Left lung (tissue), 14 donors: ENCODE measurements at places on chromosomes 4 and X. TPM values are rescaled to one million over a fixed set of nuclear protein-coding genes. Genes with fewer than 3 reads are reported as not detected.

DNA sequence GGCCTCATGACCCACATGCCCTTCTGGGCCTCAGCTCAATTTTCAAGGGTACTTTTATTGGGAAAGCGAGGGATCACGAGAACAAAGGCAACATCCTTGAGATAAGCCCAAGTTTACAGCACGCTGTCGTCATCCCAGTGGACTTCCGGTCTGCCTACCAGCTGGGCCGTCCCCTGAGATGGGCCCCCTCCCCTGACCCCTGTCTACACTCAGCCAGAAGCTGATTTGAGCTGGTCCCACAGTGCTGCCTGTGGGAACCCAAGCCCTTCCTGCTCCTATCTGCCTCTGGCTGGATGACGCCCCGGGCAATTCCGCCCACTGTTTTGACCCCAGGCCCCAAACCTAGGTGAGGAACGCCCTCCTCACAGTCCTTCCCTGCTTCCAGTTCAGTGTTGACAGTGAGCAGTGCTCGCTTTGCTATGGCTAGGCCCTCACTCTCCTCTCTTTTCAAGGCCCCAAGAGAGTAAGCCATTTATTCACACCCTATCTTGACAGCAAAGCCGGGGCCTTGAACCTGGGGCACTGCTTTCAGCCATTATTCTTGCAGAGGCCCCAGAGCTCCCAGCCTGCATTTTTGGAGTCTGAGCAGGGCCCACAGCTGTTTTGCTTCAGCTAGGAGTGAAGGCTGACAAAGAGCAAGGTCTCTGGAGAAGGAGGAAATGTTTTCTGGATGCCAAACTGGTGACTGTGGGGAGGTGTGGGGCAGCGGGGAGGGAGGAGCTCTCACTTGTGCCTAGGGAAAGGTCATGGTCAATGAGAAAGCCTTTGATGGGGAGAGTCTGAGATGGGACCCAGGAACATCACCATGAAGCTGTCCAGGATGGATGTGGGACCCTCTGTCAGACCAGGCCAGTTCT is 164.6 kb upstream of the BCOR start:
- H3K4me1 ChIP-seq = peaks cover 3% of the 10 kb centered on the region
- peaks cover 5% of the 10 kb centered on the region for H3K27me3 ChIP-seq
- DNase-seq = peak; percentile 73
- H3K4me3 ChIP-seq = no peak overlapping the region

DNA sequence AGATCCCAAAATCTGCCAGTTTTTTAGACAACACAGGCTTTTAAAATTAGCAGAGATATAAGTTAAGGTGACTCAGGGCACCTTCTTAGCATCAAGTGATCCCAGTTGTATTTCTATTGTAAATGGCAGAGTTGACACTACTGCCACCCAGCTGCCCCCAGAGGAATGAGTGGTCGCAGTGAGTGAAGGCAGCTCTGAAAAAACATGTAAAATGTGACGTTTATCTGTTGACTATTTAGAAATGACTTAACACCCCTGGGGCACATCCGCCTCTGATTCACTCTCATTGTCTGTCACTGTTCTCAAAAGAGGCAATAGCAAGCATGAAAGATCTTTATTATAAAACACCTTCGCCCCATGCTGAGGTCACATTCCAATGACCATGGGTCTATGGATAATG is 592.4 kb downstream of the ACTRT1 start:
- no peak overlapping the region for H3K4me3 ChIP-seq
- H3K4me1 ChIP-seq = no peaks in the 10 kb centered on the region
- no peak for DNase-seq
- no peaks in the 10 kb centered on the region for H3K36me3 ChIP-seq
- no peaks in the 10 kb centered on the region for H3K27me3 ChIP-seq
- H3K27ac ChIP-seq = no peak overlapping the region

GRCh38 chrX:10557166-10557565 is 63.2 kb downstream of the MID1 start:
- no peak for DNase-seq
- no peak overlapping the region for H3K4me3 ChIP-seq
- no peak overlapping the region for H3K27ac ChIP-seq

DNA sequence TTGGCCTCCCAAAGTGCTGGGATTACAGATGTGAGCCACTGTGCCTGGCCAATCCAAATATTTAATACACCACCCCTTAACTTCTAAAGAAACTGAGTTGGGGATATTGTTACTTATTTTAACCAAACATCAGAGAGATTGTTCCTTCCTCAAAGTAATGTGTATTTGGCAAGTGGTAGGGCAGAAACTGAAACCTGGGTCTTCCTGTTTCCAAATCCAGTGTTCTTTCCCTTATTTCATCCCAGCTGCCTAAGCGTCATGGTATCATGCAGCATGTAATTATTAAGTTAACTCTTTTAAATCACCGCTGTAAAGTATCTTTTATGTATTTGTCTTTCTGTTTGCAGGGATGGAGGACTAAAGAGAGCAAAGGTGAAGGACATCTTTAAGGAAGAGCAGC is 68.4 kb downstream of the GPAT3 start:
- H3K36me3 ChIP-seq = no peaks in the 10 kb centered on the region
- H3K27ac ChIP-seq = no peak overlapping the region
- DNase-seq = no peak
- no peaks in the 10 kb centered on the region for H3K4me1 ChIP-seq
- H3K4me3 ChIP-seq = no peak overlapping the region

DNA sequence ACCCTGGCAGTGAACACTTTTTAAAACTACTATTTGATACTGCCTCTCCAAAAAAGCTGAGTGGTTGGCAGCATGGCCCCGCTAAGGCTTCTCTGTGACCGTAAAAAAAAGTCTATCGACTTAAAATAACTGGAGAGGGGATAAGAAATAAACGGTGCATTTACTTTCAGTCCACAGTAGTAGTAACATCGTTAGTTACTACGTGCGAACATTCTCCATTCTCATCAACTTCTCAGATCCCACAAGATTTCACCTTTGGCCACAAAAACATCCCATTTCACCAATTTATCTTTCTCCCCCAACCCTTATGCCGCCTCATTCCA is 524 bp upstream of the EXOSC9 start:
- peak overlapping the region; percentile 97 for H3K27ac ChIP-seq
- no peaks in the 10 kb centered on the region for H3K27me3 ChIP-seq

- no peak for DNase-seq
- no peaks in the 10 kb centered on the region for H3K36me3 ChIP-seq
- H3K27ac ChIP-seq = no peak overlapping the region
- no peaks in the 10 kb centered on the region for H3K4me1 ChIP-seq
- H3K4me3 ChIP-seq = no peak overlapping the region
- no peaks in the 10 kb centered on the region for H3K27me3 ChIP-seq
These were observed 178.6 kb downstream of the TENM3 start for GRCh38 chr4:182421753-182422152.

DNA sequence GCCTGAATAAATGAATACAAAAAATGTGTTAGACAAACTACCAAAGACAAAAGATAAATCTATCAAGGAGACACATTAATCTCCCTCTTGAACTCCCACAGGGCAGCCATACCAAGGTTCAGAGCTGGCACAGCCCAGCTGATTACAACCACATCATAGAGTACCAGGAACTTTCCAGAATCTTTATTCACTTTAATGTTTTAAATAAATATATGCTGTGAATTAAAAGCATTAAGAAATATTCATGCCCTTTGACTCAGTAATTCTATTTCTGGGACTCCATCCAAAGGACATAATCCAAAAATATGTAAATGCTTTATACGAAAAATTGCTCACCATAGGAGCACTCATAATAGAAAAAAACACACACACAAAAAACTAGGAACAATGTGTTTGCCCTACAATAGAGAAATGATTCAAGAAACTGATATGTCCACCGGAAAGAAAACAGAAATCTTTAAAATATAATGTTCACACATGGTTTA is 126.0 kb downstream of the LDB2 start:
- H3K27ac ChIP-seq = no peak overlapping the region
- peak; percentile 64 for DNase-seq
- H3K36me3 ChIP-seq = no peaks in the 10 kb centered on the region
- no peak overlapping the region for H3K4me3 ChIP-seq
- no peaks in the 10 kb centered on the region for H3K4me1 ChIP-seq

DNA sequence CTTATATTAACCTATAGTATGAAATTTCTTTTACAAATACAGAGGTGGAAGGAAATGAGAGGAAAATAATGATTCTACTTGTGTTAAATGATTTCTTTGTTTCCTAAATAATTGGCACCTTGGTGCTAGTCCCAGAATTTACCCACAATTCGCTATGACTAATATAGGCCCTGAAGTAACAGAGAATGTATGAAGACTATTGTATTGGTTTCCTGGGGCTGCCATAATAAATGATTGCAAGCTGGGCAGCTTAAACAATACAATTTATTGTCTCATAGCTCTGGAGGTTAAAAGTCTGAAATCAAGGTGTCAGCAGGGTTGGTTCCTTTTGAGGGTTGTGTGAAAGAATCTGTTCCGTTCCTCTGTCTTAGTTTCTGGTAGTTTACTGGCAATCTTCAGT is 74.8 kb upstream of the GPRIN3 start:
- H3K36me3 ChIP-seq = no peaks in the 10 kb centered on the region
- no peak overlapping the region for H3K27ac ChIP-seq
- H3K4me3 ChIP-seq = no peak overlapping the region
- no peaks in the 10 kb centered on the region for H3K27me3 ChIP-seq
- no peak for DNase-seq

DNA sequence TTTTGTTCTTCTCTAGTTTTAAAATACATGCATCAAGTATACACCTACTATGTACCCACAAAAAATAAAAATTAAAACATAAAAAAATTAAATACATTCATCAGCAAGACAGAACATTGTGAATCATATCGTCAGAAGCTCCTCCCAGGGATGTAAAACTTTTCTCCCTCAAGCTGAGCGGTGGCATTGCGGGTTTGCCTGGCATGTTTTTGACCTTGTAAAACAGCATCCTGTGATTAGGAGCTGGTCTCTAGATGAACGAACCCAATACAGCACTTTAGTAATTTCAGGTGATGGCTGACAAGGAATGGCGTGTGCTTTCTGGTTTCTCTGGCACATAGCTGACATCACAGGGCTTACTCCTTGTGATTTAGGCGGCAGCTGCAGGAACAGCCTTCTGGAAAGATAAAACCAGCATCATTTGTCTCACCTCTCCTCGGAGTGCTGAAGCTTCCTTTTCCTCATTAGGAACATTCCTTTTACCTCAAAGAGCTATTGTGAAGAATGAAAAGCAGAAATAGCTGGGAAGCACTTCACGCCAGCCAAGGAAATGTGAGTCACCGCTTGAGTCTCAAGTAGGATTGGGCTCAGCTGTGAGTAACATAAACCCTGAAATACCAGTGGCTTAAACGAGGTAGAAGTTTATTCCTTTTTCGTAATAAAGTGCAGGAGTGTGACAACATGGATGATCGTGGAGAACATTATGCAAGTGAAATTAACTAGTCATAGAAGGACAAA is 44.3 kb downstream of the NYX start:
- no peaks in the 10 kb centered on the region for H3K4me1 ChIP-seq
- peak overlapping the region; percentile 21 for H3K27ac ChIP-seq
- H3K4me3 ChIP-seq = no peak overlapping the region
- no peaks in the 10 kb centered on the region for H3K36me3 ChIP-seq
- no peak for DNase-seq

- H3K4me3 ChIP-seq = no peak overlapping the region
- H3K27ac ChIP-seq = no peak overlapping the region
- no peaks in the 10 kb centered on the region for H3K36me3 ChIP-seq
- no peaks in the 10 kb centered on the region for H3K4me1 ChIP-seq
These were observed 762.0 kb downstream of the GRID2 start for GRCh38 chr4:93065790-93066189.

DNA sequence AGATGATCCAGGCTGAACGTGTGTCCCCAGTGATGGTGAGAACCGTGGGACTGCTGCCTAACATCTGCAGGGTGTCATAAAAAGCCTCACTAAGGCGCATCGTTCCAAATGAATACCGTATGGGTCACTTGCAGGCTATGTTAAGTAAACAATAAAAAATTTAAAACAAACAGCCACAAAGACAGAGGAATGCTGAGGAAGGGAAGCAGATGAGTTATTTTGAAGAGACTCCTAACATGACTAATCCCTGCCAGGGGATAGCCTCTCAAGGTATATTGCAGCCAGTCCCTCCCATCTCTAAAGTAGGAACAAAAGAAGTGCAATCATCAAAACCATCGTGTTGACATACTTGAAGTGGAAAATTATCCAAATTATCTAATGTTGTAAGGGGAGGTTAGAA is 83.8 kb downstream of the UNC5C start:
- no peaks in the 10 kb centered on the region for H3K4me1 ChIP-seq
- H3K27me3 ChIP-seq = no peaks in the 10 kb centered on the region

GRCh38 chr4:180541678-180542077 is 1701.5 kb upstream of the TENM3 start:
- H3K27ac ChIP-seq = no peak overlapping the region
- no peaks in the 10 kb centered on the region for H3K27me3 ChIP-seq
- no peaks in the 10 kb centered on the region for H3K36me3 ChIP-seq
- no peak overlapping the region for H3K4me3 ChIP-seq

- no peaks in the 10 kb centered on the region for H3K4me1 ChIP-seq
- no peak overlapping the region for H3K4me3 ChIP-seq
- DNase-seq = no peak
- H3K27me3 ChIP-seq = no peaks in the 10 kb centered on the region
- no peak overlapping the region for H3K27ac ChIP-seq
These were observed 13.9 kb downstream of the PAGE2 start for GRCh38 chrX:55102754-55103153.

GRCh38 chr4:156770140-156770539 is 201.5 kb downstream of the PDGFC start:
- no peak for DNase-seq
- H3K27ac ChIP-seq = no peak overlapping the region
- H3K4me1 ChIP-seq = peaks cover 8% of the 10 kb centered on the region
- H3K36me3 ChIP-seq = no peaks in the 10 kb centered on the region
- H3K27me3 ChIP-seq = no peaks in the 10 kb centered on the region

DNA sequence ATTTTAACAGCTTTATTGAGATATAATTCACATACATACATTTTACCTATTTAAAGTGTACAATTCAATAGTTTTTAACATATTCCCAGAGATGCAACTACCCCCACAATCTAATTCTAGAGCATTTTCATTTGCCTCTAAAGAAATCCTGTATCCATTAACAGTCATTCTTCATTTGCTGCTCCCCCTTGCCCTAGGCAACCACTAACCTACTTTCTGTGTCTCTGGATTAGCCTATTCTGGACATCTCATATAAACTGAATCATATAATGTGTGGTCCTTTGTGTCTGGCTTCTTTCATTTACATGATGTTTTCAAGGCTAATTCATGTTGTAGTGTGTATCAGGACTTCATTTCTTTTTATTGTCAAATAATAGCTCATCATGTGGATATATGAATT is 105.1 kb upstream of the GRPR start:
- H3K27ac ChIP-seq = no peak overlapping the region
- no peak overlapping the region for H3K4me3 ChIP-seq
- peaks cover 18% of the 10 kb centered on the region for H3K27me3 ChIP-seq
- no peak for DNase-seq
- no peaks in the 10 kb centered on the region for H3K4me1 ChIP-seq

- H3K4me3 ChIP-seq = no peak overlapping the region
- H3K27ac ChIP-seq = no peak overlapping the region
- H3K27me3 ChIP-seq = no peaks in the 10 kb centered on the region
- H3K4me1 ChIP-seq = no peaks in the 10 kb centered on the region
- no peaks in the 10 kb centered on the region for H3K36me3 ChIP-seq
- no peak for DNase-seq
These were observed 26.4 kb upstream of the PGM2 start for GRCh38 chr4:37799941-37800554.

The ASMT gene
- total RNA-seq = not detected

The HTR2C gene
- total RNA-seq = not detected

The ZDHHC15 gene
- 2.7 TPM for total RNA-seq

The HTRA3 gene
- total RNA-seq = 16.7 TPM
